ENCODE measurements at places on chromosomes 4 and X.

GRCh38 chr4:157072002-157072401 is 3.9 kb upstream of the GLRB start:
- DNase-seq = no peak

GRCh38 chr4:181581983-181582382 is 661.2 kb upstream of the TENM3 start:
- DNase-seq = no peak

GRCh38 chrX:13053171-13053570 is 8.8 kb upstream of the FAM9C start:
- DNase-seq = no peak

- no peak for DNase-seq
These were observed 7.9 kb upstream of the FAM13A start for GRCh38 chr4:89064848-89065247.

- DNase-seq = no peak
These were observed 32.1 kb upstream of the SMARCA5 start for GRCh38 chr4:143481361-143481760.

DNA sequence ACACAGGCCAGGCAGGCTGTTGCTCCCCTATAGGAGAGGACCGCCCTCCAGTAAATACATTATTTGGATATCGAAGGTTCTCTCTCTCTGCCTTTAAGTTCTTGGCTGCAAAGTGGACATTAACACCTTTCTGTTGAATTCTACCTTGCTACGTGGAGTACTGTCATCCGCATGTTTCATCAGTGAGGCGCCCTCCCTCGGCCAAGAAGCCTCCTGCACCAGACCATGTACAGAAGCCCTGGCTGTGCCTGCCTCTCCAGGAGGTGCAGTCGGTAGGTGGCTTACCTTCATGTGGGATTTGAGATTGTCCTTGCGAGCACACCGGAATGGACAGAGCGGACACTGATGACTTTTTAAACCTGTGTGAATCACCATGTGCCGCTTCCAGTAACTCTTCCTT is 46.7 kb downstream of the ZNF827 start:
- DNase-seq = no peak

GRCh38 chrX:71955530-71956120 is 45.0 kb downstream of the NHSL2 start:
- no peak for DNase-seq

DNA sequence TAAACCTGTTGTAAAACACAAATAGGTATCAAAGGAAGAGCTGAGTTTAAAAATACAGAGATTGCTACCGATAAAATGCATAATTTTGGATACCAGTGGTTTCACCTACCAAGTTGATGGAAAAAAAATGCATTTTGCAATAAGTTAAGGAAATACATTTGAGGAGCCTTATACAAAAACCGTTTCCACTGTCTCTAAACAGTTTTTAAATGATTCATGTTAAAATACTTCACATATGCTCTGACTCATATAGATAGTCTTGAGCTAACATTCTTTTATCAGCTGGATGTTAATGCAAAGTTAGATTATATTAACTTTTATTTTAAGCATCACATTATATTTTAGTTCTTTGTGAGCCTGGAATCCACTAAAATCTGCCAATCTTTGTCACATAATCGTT is 50.6 kb upstream of the ANKRD17 start:
- DNase-seq = no peak

- no peak for DNase-seq
These were observed 37.7 kb downstream of the NHS start for GRCh38 chrX:17412692-17413091.

DNA sequence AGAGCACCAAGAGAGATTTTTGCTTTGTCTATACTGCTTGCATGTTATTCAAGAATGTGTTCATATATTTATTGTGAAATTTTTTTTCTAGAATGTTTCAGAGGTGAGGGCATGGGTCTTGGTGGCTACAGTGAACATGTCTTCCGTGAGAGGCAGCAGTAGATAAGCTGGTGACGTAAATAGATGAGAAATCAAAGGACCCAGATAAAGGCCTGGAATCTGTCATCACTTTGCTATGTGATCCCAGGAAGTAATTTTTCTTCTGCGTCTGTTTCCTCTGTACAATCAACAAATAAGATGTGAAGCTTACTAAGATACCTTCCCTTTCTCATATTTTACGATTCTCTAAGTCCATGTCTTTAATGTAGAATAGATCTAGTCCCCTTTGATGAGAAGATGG is 129.1 kb downstream of the COL4A6 start:
- DNase-seq = no peak

DNA sequence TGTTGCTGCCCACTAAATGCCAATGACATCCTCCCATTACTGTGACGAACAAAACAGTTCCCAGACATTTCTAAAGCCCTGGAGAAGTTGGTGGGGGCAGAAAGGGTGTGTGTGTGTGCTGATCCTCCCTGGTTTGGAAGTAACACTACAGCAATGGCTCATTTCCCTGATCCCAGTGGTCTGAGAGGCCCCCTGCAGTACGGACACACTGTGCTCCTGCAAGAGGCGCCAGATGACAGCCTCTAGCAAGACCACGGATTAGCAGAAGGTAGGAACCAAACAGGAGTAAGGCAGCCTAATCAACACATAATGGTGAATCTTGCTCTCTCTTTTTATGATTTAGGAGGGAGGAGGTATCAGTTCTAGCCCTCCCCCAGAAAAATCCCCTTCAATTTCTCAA is 49.6 kb downstream of the CHRDL1 start:
- no peak for DNase-seq

DNA sequence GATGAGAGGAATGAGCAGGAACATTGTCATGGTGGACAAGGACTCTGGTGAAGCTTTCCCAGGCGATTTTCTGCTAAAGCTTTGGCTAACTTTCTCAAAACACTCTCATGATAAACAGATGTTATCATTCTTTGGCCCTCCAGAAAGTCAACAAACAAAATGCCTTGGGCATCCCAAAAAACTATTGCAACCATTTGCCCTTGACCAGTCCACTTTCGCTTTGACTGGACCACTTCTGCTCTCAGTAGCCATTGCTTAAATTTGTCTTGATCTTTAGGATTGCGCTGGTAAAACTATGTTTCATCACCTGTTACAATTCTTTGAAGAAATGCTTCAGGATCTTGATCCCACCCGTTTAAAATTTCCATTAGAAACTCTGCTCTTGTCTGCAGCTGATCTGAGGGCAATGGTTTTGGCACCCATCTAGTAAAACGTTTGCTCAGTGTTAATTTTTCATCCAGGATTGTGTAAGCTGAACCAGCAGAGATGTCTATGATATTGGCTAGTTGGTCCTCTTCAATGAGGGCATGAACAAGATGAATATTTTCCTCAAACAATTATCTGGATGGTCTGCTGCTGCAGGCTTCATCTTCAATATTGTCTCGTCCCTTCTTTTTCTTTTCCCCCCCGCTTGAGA is 14.8 kb downstream of the TBC1D1 start:
- DNase-seq = no peak

- DNase-seq = no peak
These were observed 17.0 kb upstream of the MAGED1 start for GRCh38 chrX:51876441-51876840.

DNA sequence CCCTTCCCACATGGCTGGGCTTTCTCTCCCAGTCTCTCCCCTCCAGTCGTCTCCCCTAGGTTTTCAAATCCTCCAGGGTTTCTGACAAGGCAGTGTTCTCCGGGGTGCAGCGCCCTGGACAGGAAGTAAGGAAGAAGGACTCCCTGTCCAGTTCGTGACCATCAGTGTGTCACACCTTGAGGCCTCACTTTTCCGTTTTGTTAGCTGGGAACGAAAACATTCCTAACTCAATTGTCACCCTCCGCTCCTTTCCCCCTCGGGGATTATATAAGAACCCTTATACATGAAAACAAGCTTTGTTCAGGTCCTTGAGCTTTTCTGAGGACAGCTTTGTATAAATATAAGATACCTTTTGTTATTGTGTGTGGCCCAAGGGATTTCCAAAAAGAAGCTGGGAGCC is 92.1 kb downstream of the KDR start:
- no peak for DNase-seq

DNA sequence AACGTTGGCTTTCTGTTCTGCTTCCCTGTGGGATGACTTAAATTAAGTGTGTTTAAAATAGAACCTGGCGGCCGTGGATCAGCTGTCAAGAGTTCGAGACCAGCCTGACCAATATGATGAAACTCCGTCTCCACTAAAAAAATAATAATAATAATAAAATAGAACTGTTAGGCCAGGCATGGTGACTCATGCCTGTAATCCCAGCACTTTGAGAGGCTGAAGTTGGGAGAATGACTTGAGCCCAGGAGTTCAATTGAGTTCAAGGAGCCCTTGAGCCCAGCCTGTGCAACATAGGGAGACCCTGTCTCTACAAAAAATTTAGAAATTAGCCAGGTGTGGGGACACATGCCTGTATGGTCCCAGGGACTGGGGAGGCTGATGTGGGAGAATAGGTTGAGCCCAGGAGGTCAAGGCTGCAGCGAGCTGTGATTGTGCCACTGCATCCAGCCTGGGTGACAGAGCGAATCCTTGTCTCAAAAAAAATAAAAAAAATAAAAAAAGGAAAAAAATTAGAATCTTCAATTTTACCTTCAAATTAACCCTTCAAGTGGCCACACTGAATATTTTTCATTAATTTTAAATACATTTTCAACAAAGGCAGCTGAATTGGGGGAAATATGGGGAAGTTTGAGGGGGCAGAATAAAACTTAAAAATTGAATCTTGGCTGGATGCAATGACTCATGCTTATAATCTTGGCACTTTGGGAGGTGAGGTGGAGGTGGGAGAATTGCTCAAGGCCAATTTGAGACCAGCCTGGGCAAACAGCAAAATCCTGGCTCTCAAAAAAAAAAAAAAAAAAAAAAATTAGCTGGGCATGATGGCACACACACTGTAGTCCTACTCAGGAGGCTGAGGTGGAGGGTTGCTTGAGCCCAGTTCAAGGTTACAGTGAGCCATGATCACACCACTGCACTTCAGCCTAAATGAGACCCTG is 31.8 kb upstream of the HSD17B13 start:
- DNase-seq = no peak

DNA sequence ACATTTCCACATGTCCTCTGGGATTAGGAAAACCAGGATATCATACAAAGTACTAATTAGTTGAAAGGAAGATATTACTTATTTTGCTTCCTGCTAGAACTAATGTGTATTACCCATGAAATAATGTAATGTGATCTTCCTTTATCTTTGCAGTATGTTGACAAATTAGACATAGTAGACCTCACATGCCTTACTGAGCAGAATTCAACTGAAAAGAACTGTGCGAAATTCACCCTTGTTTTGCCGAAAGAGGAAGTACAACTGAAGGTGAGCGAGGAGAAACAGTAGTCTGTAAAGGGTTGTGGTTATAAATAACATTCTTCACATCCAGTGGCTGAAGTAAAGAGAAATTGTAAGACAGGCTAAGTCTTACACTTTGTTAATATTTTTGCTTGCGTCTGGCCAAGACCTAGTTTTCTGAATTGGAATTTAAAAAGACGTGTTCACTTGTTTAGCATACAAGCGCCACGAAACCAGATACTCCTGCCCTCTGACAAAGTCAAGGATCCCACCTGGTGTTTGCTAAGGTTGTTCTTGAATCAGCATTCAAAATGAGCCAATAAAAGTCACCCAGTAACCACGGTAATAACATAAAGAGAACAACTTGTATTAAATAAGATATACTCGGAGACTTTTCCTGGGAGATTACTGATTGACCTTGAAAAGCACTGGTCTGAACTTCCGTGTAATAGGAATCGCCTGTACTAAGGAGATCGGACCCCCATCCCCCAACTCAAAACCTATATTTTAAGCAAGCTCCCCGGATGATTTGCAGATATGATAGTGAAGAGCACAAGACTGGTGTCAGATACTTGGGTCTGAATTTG is 16.9 kb downstream of the STAP1 start:
- DNase-seq = no peak

DNA sequence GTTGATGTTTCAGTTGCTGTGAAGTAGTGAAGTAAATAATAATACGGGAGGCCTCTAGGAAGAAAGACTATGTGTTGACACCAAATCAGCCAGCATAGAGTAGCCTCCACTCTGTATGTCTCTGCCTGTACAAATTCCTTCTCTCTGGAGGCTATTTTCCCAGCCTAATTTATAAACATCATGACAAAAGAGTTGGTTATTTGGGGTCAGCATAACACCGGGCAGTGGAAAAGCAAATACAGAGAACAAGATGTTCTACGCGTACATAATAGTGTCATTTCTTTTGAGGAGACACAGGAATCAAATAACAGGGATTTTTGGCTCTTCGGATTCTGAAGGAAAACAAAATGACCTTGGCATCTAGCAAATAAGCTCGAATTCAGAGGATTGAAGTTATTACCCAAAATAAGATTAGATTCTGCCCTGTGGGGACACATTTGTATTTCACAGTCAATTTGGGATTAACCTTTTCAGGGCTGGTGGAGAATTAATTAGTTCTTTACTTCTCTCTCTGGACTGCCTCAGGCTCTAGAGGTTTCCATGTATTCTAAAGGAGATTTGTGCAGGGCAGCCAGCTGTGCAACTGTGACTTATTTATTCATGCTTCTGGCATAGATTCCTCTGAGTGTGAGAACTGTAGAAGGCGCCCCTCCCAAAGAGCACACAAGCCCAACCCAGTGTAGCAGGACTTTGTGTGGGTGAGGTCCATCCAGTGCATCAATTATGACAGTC is 14.1 kb upstream of the SYTL4 start:
- DNase-seq = no peak

DNA sequence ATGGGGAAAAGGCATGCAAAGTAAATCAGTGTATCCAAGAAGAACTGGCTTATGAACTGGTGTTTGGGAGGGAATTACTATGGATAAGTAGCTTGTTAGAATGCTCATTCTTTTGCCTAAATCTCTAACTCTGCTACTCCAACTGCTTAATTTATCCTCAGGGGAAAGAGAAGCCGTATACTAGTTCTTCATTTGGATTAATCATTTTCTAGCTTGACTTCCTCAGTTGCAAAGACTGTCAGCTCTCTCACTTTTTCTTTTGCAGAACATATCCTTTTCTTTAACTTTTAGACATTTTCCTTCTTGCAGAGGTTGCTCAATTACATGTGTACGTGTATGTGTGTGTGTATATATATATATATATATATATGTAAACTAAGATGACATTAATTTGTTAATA is 21.9 kb downstream of the GPRIN3 start:
- no peak for DNase-seq

- DNase-seq = no peak
These were observed 1715.2 kb upstream of the ADGRL3 start for GRCh38 chr4:59484944-59485343.

DNA sequence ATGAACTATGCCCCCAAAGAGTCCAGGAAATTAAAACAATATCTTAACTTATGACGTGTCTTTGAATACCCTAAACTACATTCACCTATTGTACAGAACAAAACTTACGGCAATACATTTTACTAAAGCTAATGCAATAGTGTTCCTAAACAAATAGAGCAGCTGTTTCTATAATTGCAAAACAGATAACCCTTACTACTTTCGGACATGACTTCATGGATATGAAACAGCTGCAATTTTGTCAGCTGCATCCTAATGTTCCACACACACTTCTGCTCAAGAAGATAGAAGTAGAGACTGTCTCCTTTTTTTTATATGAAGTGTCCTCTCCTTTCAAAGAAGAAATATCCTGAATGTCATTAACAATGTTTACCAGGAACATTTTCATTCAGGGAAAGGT is 174.9 kb downstream of the ACTRT1 start:
- no peak for DNase-seq

Data from activated T-helper 1 cell treated with anti-CD3 and anti-CD28 coated beads, Interleukin-2, amount 50 U/mL, for 16 hours (primary cell).